T-cell (primary cell): ENCODE measurements at places on chromosomes 13 and 19.
A peak's percentile ranks its signal among the peaks of the same experiment; 100 is the strongest.

- H3K4me1 ChIP-seq, result no peaks in the 10 kb centered on the region
- H3K36me3 ChIP-seq, result peaks cover 17% of the 10 kb centered on the region
- no peak overlapping the region for H3K27ac ChIP-seq
- H3K27me3 ChIP-seq, result no peaks in the 10 kb centered on the region
These were observed 34.2 kb upstream of the ZNF254 start for GRCh38 chr19:24052811-24053210.

DNA sequence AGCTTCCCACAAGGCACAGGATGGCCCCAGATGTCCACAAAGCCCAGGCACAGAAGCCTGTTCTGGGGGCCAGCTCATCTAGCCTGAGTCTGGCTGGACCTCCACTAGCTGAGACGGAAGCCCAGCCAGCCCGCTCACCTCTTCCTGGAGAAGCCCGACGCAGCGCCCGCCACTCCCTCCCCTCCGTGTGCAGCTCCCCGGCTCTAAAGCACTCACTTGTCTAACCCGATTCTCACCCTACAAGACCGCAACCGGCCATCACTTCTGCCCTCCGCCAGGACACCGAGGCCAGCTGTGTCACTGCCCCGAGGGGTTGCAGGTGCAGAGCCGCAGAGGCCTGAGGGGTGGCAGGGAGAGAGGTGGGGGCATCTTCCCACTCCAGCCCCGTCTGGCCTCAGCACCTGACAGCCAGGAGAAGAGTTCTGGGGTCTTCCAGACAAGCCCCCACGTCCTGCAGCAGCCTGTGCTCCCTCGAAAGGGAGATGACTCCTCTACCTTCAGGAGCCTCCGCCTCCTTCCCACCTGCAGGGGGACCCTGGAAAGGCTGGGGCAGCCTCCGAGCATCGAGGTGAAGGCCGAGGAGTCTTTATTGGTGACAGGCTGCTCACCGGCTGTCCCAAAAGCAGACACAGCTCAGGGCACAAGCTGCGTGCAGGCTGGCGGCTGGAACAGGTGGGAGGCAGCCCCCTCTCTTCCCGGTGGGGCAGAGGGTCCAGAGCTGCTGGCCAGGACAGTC lies 5.9 kb upstream of the DIRAS1 start:
- H3K4me1 ChIP-seq, result no peaks in the 10 kb centered on the region
- no peak overlapping the region for H3K4me3 ChIP-seq
- H3K27ac ChIP-seq, result no peak overlapping the region

- H3K4me3 ChIP-seq, result no peak overlapping the region
- no peaks in the 10 kb centered on the region for H3K36me3 ChIP-seq
- peaks cover 5% of the 10 kb centered on the region for H3K4me1 ChIP-seq
- DNase-seq, result no peak
These were observed 50.0 kb downstream of the GAS6 start for GRCh38 chr13:113813749-113814434.

GRCh38 chr19:10008184-10008765 lies 2.0 kb downstream of the COL5A3 start:
- H3K4me3 ChIP-seq, result no peak overlapping the region
- no peak overlapping the region for H3K27ac ChIP-seq
- DNase-seq, result no peak
- H3K36me3 ChIP-seq, result no peaks in the 10 kb centered on the region
- H3K4me1 ChIP-seq, result peaks cover 71% of the 10 kb centered on the region
- H3K27me3 ChIP-seq, result peaks cover 85% of the 10 kb centered on the region

- peaks cover 54% of the 10 kb centered on the region for H3K4me1 ChIP-seq
- H3K36me3 ChIP-seq, result peaks cover 5% of the 10 kb centered on the region
- H3K27ac ChIP-seq, result no peak overlapping the region
- H3K4me3 ChIP-seq, result no peak overlapping the region
These were observed 27.7 kb downstream of the CRTC1 start for GRCh38 chr19:18710996-18711751.

DNA sequence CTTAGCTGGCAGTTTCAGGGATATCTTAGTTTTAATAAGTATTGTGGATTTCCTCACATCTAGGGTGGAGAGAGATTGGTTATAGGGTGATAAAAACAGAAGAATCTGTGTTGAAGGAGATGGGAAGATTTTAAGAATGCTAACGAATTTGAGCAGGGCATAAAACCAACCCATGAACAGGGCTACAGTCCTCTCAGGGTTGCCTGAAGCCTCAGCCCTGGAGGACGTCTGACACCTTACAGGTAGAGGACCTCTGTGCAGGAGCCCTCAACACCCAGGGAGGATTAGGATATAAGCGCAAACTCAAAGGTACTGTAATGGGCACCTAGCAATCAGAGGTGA lies 461 bp upstream of the WASF3 start:
- H3K4me3 ChIP-seq, result no peak overlapping the region
- no peaks in the 10 kb centered on the region for H3K36me3 ChIP-seq
- no peak for DNase-seq
- peaks cover 20% of the 10 kb centered on the region for H3K27me3 ChIP-seq
- H3K27ac ChIP-seq, result no peak overlapping the region

GRCh38 chr19:10230173-10230860 lies 814 bp downstream of the S1PR2 start:
- H3K27me3 ChIP-seq, result no peaks in the 10 kb centered on the region
- H3K27ac ChIP-seq, result peak overlapping the region; percentile 90
- DNase-seq, result peak; percentile 42
- H3K4me3 ChIP-seq, result peak overlapping the region; percentile 95
- no peaks in the 10 kb centered on the region for H3K36me3 ChIP-seq
- peaks cover 51% of the 10 kb centered on the region for H3K4me1 ChIP-seq

- no peak overlapping the region for H3K4me3 ChIP-seq
- DNase-seq, result no peak
- no peak overlapping the region for H3K27ac ChIP-seq
- no peaks in the 10 kb centered on the region for H3K36me3 ChIP-seq
These were observed 13.0 kb upstream of the MYH14 start for GRCh38 chr19:50190439-50190891.

DNA sequence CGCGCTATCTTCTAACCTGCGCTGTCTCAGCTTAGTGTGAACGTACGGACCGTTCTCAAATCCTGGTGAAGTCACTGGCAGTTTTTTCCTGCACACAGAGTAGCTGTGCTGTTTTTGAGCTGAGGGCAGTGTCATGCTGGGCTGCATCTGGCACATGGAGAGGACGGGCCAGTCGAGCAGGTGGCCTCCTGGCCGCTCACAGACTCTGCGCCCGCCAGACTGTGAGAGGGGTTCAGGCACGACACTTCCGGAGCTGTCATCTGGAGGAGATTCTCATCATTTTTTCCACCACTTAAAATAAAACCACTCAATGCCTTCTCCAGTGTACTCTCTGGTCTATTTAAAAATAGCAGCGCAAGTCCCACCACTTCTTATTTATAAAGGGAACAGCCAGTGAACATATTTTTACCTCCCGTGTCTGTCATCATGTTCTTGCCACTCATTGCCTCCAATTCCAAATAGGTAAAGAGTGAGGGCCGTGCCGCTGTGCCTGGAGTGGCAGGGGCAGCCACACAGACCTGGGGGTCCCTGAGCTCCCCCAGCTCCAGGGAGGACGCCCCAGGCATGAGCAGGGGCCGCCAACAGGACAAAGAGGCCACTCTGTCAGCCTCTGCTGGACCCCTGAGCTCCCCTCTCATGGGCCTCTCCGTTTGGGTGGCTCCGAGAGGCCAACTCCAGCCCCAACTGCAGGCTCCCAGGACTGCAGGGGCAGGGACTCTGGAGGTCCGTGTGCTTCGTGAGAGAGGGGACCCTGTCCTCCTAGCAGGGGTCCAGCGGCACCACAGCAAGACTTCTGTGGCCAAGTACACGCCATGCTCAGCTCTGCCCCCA lies 36.9 kb upstream of the GRTP1 start:
- H3K4me1 ChIP-seq, result no peaks in the 10 kb centered on the region
- H3K36me3 ChIP-seq, result no peaks in the 10 kb centered on the region
- DNase-seq, result no peak
- H3K27me3 ChIP-seq, result peaks cover 22% of the 10 kb centered on the region

DNA sequence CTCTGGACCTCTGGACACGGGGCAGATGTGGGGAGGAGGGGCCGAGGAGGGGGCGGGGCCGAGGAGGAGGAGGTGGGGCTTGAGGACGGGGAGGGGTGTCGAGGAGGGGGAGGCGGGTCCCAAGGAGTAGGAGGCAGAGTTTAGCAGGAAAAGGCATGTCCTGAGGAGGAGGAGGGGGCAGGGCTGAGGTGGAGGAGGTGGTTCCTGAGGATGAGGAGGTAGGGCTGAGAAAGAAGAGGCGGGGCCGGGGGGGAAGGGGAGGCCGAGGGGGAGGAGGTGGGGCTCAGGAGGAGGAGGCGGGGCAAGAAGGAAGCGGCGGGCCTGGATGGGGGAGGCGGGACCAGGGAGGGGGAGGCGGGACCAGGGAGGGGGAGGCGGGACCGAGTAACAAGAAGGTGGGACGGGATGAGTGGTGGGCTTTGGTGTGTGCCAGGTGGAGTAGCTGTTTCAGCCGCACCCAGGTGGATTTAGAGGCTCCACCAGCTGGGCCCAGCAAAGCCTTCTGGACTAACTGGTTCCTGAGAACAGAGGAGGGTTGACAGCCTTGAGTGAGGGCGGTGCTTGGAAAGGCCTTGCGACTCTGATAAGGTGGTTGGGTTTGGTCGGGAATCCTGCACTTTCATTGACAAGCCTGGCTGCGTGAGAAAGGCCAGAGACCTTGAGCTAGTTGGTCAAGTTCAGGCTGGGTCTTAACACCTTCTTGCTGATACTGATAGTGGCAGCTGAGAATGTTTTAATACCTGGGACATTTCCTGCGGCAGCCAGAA lies 7.7 kb downstream of the TECR start:
- no peak overlapping the region for H3K4me3 ChIP-seq
- H3K36me3 ChIP-seq, result peaks cover 13% of the 10 kb centered on the region
- H3K27me3 ChIP-seq, result no peaks in the 10 kb centered on the region
- no peak overlapping the region for H3K27ac ChIP-seq
- H3K4me1 ChIP-seq, result peaks cover 35% of the 10 kb centered on the region
- DNase-seq, result peak; percentile 32

DNA sequence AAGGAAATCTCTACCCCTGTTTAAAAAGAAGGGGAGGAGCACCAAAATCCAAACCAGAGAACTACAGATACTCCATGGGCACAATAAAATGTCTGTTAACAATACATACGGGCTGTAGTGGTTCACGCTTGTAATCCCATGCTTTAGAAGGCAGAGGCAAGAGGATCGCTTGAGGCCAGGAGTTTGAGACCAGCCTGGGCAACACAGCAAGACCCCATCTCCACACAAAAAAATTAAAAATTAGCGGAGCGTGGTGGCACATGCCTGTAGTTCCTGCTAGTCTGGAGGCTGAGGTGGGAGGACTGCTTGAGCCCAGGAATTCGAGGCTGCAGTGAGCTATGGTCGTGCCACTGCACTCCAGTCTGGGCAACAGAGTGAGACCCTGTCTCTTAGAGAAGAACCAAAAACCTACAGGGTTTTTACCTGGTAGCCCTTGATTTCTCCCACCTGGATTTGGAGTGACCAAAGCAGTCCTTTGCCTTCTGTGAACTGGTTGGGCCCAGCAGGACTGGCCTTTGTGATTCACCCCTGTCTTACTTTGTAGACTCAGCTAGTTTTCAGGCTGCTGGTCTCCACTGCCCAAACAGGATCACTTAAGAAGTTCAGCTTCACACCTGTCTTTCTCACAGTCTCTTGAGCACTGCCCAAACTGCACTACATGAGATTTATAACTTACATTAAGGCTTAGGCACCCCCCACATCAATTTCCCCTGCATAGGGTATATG lies 38.7 kb upstream of the FLT1 start:
- no peaks in the 10 kb centered on the region for H3K36me3 ChIP-seq
- no peak overlapping the region for H3K27ac ChIP-seq
- DNase-seq, result no peak

- no peak overlapping the region for H3K27ac ChIP-seq
- H3K27me3 ChIP-seq, result no peaks in the 10 kb centered on the region
- no peak for DNase-seq
- H3K4me3 ChIP-seq, result no peak overlapping the region
These were observed 16.7 kb upstream of the SLC39A3 start for GRCh38 chr19:2756477-2756876.

DNA sequence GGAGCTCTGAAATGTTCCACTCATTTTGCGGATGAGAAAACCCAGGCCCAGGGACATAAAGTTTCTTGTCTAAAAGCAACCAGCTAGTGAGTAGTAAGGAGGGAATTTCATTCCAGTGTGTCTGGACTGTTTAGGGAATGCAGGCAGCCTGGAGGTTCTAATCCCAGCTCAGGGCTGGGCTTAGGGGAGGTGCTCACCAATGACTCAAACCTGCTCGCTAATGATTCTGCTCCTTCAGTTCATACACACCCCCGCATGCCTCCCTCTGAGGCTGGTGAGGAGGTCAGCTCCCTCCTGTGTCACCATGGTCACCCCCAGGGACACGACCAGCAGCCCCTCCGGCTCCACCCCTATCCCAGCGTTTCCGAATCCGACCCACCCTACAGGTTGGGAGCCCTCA lies 34.6 kb downstream of the CYP4F2 start:
- no peaks in the 10 kb centered on the region for H3K4me1 ChIP-seq
- no peak overlapping the region for H3K27ac ChIP-seq
- H3K27me3 ChIP-seq, result no peaks in the 10 kb centered on the region
- no peaks in the 10 kb centered on the region for H3K36me3 ChIP-seq
- DNase-seq, result no peak

GRCh38 chr13:23320926-23321534 lies 112.5 kb downstream of the SACS start:
- peaks cover 3% of the 10 kb centered on the region for H3K27me3 ChIP-seq
- no peak overlapping the region for H3K4me3 ChIP-seq
- H3K36me3 ChIP-seq, result no peaks in the 10 kb centered on the region
- no peak for DNase-seq

DNA sequence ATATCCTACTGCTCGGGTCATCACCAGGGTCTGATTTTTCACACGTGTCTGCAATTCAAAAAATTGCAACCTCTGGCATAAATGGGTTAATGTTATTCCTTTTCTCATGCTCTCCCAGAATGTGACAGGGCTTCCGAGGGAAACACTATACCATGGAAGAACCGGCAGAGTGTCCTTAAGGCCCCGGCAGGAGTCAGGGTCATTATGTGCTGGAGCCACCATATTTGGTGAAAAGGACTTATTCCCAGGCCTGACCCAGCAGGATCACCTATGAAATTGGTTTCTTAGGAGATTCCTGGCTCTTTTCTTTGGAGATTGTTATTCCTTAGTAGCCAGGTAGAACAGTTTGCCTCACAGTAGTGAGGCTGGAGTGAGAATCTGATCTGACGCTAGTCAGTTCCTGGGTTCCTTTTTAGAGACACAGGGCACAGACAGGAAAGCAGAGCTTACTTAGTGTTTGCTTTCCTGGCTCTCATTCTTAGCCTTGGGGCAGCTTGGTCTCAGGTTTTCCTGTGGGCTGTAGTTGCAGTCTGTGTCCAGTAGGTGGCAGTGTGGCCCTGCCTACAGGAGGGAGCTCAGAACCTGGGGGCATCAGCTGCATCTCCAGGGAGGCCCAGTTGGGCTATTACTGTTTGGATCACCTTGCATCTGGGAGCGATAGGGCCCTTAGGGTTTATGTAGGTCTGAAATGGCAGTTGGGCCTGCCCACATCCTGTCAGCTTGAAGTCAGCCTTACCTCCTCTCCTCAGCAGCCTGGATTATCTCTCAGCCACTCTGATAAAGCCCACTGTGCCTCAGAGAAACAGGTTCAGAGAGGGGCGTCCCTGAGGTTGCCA lies 12.4 kb downstream of the SNRNP70 start:
- no peak overlapping the region for H3K4me3 ChIP-seq
- H3K27ac ChIP-seq, result no peak overlapping the region
- peak; percentile 63 for DNase-seq
- peaks cover 9% of the 10 kb centered on the region for H3K4me1 ChIP-seq
- no peaks in the 10 kb centered on the region for H3K27me3 ChIP-seq
